ENCODE measurements at places on chromosomes 13 and 19.

GRCh38 chr13:51033421-51034185 is 77.5 kb downstream of the C13orf42 start:
- DNase-seq: no peak

DNA sequence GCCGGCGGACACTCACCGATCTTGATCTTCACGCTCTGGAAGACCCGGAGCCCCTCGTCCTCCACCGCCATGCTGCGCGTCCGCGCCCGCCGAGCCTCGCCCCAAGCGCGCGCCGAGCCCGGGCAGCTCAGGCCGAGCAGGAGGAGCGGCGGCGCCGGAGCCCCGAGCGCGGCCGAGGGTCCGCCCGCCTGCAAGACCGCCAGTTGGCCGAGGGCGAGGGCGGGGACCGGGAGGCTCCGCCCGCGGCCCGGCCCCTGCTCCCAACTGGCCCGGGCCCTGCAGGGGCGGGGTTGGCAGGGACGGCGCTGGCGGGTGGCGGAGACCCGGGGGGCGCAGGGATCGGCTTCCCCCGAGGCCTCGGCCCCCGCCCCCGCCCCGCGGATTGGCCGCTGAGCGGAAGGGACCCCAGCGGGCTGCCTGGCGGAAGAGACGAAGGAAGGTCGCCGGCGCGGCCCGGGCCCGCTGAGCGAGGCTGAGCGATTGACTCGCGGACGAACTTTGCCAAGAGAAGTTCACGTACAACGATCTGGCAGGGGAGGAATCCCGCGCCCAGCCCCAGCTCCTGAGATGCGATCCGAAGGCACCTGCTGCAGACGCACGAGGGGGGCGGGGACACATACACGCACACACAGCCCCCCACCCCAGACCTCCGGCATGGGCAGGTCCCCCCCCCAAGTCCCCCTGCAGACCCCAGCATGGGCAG is at the start of gene RASA3:
TSS of gene RASA3 (minus strand) at position 205 of the 703 bp plus-strand sequence. CDS start at position 71, 134 bp downstream.
- DNase-seq: peak; percentile 96

GRCh38 chr13:107035778-107036177 is 467.8 kb upstream of the ARGLU1 start:
- DNase-seq: peak; percentile 55

GRCh38 chr19:32038961-32039360 is 306.4 kb upstream of the ZNF507 start:
- DNase-seq: no peak

DNA sequence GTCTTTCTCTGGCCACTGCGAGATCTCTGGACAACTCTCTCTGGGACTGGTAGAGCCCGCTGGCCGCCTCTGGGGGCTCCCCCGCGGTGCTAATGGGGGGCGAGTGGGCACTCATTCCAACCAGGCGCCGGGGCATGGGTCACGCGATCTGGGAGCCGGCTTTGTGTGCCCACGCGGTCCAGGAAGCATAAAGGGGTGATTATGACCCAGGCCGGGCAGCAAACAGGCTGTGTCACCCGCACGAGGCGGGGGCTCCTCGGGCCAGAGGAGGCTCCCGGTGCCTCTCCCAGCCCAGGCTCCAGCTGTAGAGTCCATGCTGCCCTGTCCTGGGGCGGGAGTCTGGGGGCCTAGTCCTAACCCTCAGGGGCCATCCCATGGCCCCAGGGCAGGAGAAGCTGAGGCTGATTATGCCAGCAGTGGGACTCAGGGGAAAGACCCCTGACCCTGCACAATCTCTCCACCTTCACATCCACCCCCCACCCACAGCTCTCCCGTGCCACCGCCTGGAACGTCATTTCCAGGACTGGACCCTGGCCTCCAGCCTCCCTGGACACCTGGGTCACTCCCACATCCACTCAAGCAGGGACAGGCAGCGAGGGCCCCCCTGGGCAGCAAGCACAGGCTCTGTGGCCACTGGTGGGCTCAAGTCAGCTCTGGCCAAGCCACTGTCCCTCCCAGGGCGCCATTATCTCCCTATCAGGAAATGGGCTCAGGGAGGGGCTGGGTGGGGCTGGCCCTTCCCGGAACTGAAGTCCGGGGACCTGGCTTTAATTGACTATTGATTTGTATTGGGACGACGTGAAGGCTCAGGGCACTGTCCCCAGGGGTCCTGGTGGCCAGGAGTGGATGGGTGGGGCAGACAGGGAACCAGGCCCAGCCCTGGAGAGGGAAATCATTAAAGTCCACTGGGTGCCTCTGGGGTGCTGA is 50.0 kb downstream of the PTPRS start:
- no peak for DNase-seq

GRCh38 chr19:35042056-35042730 is 672 bp downstream of the HPN start:
- no peak for DNase-seq

DNA sequence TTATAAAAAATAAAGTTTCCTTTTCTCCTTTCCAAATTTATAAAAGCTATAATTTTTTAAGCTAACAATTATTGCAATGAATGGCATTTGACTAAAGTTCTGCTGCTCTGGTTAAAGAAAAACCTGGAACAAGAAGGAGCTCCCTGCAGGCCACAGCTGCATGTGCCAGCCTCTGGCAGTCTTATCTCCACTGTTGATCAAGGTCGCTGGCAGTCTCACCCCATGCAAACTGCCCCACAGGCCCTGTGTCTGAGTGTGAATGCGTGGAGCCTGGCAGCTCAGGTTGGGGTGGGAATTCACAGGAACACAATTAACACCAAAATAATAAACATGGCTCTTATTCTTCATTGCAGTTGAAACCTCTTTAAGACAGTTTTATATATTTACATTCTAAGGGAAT is 30.2 kb upstream of the FREM2 start:
- no peak for DNase-seq

DNA sequence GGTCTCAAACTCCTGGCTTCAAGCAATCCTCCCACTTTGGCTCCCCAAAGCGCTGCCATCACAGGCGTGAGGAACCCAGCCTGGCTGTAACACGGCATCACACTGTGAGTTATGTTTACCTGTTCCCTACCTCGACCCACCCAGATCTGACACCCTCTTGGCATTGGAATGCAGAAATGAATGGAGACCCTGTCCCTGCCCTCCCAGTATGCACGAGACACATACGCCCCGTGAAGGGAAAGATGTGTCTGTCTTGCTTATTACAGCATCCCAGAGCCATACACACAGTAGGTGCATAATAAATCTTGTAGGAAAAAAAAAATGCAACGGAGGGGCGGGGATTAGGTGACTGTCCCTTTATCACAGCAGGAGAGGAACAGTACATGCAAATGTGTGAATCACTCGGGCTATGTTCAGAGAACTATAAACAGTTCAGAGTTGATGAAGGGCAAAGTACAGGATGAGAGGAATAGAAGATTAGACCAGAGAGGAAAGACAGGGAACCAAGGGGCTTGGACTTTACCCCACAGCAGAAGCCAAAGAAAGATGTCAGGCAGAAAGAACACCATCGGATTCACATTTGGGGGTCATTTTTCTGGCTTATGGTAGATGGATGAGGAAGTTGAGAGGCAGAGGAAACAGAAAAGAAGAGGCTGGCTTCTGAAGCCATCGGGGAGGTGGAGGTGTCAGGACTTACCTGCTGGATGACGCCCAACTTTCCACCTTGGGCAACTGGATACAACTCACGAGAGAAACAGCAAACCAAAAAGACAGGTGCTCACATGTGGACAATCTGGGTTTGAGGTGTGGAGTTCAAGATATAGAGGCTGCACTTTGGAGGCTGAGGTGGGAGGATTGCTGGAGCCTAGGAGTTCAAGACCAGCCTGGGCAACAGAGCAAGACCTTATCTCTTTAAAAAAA is 94.3 kb downstream of the INSR start:
- no peak for DNase-seq

- DNase-seq: peak; percentile 77
Measured at GRCh38 chr19:42420055-42420544, 7.1 kb downstream of the LIPE start.

- no peak for DNase-seq
Measured at GRCh38 chr13:78659732-78660494, 958 bp upstream of the OBI1 start.

DNA sequence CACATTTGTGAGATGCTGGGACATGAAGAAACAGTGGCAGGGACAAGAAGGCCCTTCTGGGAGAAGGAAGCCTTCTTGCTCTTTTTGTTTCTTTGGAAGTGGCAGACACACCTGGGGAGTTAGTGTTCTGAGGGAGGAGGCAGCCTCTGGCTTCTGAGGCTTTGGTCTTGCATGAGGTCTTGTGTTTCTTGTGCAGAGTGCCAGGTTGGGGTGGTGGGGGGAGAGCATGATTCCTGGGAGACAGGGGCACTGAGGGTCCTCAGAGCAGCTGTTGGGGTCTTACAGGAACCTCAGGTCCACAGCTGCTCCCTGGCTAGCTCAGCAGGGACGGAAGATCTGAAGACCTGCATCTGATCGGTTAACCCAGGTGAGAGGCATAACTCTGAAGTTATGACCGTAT is 167.5 kb upstream of the ZNF536 start:
- DNase-seq: no peak

GRCh38 chr13:73767191-73767741 is 366.9 kb downstream of the KLF12 start:
- DNase-seq: peak; percentile 9

DNA sequence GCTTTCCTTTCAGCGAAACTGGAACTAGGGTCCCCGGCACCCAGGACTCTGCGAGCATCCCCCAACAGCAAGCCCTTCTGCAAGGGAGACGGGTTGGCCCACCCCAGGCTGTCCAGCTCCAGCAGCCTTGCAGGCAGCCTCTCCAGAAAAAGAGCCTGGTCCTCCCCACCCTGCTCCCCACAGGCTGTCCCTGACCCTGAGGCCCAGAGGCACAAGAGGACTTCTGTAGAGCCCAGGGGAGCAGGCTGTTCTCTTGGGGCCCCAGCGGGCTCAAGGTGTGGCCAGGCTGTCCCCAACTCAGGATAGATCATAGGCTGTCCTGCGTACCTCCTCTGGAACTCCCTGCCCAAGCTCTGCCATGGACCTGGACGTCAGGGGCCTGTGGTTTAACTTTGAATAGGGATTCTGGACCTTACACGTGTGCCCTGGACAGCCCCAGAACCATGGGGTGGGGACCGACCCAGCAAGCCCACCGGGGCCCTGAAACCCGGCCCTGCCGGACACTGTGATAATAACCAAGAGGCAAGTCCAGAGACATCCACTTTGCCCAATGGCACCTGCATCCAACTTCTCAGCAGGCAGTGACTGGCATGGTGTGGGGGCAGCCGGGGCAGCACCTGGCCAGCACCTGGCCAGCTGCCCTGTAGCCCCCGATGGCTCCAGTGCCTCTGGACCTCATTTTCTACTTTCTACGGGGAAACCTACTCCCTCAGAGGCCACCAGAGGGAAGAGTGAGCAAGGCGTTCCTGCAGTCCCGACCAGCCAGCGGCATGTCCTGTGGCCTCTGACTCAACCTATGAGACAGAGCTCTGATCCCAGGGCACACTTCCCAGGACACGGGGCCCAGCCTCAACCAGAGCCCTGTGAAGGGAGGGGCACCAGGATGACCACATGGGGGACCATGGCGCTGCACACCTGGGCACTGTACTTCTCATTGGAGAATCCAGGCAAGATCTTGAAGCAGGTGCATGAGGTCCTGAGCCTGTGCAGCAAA is 50.9 kb upstream of the TPM4 start:
- peak; percentile 91 for DNase-seq

DNA sequence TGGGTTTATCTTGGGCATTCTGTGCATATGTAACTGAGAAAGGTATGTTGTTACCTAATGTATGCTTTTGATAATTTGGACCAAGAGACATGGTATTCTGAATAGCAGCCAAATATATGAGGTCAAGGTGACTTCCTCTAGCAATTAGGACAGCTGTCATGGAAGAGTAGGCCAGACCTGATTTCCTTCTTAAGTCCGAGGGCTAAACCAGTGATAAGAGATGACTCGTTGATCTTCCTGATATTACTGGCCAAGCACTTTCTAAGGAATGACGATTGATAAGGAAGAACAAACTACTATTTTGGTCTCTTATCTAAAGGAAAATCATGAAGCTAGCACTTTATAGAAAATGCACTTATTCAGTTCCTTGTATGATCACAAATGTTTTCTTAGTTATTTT is 42.7 kb downstream of the ARHGAP35 start:
- DNase-seq: no peak

DNA sequence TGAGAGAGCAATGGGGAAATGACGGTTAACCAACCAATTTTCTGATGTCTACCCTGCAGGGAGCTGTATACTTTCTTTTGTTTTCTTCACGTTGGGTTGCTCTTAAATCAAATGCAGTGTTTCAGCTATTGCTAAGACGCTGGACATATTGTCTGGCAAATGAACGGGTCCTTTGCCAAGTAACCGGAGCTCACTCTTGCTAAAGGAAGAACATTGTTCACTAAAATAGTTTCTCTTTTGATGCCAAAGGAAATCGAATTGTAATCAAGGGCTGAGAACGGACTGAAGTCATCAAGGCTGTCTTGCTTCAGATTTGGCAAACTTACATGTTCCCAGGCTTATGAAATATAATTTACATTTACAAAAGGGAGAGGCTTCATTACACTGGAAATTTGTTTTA is 142.3 kb upstream of the ARGLU1 start:
- no peak for DNase-seq

DNA sequence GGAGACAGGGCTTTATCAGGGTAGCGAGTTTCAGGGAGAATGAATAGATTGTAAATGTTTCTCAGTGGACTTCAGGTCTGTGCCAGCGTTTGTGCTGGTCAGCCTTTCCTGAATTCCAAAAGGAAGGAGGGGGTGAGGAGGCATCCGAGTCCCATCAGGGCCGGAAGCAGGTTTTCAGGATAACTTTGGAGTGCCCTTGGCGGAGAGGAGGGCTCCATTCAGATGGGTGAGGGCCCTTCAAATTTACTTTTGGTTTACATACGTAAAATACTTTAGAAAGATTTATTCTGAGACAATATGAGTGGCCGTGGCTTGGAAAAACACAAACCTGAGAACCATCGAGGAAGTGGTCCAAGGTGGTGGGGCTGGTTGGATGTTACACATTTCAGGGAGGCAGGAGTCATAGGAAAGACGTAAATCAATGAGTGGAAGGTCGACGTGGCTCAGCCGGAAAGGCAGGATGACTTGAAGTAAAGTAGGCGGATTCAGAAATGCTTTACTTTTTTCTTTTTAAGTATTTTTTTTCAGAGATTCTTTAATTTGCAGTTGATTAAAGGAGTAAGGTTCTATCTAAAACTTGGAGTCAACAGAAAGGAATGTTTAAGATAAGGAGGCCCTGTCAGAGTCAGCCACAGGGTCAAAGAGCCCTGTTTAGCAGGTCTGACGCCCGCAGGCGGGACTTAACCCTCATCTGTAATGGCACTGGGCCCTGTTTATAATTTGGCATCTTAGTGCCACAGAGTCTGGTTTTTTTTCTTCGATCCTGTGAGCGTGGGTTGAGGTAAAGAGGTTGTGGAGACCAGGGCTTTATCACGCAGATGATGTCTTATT is 32.8 kb downstream of the ATP11A start:
- peak; percentile 92 for DNase-seq

- no peak for DNase-seq
Measured at GRCh38 chr13:31540281-31540680, 199.0 kb upstream of the RXFP2 start.

- no peak for DNase-seq
Measured at GRCh38 chr19:10946958-10947657, 13.7 kb upstream of the SMARCA4 start.

GRCh38 chr13:114311387-114311786 is 2.9 kb upstream of the CHAMP1 start:
- no peak for DNase-seq

Data from AG08396 (cell line).